ENCODE measurements at places on chromosomes 11 and 22.

- DNase-seq: no peak
Observed at GRCh38 chr11:42571131-42571877, 740.5 kb upstream of the API5 start.

GRCh38 chr22:19998991-19999820, 17.4 kb downstream of the ARVCF start:
- DNase-seq: no peak

- DNase-seq: peak; percentile 53
Observed at GRCh38 chr11:6443269-6444003, 2.6 kb upstream of the HPX start.

- peak; percentile 44 for DNase-seq
Observed at GRCh38 chr11:118434553-118435289, 1.6 kb upstream of the KMT2A start.

Data from activated naive CD4-positive, alpha-beta T cell treated with anti-CD3 and anti-CD28 coated beads, Interleukin-2, amount 50 U/mL, for 16 hours (primary cell).